ENCODE measurements at places on chromosomes 6 and 20. TPM values are rescaled to one million over a fixed set of nuclear protein-coding genes. Genes with fewer than 3 reads are reported as not detected.

GRCh38 chr20:34977365-34978091 lies 21.9 kb downstream of the MYH7B start:
- no peak for DNase-seq

GRCh38 chr6:162889303-162889702 lies 161.5 kb downstream of the PACRG start:
- no peak for DNase-seq

- DNase-seq, result peak; percentile 71
Observed at GRCh38 chr20:48051794-48052474, 266.7 kb upstream of the SULF2 start.

DNA sequence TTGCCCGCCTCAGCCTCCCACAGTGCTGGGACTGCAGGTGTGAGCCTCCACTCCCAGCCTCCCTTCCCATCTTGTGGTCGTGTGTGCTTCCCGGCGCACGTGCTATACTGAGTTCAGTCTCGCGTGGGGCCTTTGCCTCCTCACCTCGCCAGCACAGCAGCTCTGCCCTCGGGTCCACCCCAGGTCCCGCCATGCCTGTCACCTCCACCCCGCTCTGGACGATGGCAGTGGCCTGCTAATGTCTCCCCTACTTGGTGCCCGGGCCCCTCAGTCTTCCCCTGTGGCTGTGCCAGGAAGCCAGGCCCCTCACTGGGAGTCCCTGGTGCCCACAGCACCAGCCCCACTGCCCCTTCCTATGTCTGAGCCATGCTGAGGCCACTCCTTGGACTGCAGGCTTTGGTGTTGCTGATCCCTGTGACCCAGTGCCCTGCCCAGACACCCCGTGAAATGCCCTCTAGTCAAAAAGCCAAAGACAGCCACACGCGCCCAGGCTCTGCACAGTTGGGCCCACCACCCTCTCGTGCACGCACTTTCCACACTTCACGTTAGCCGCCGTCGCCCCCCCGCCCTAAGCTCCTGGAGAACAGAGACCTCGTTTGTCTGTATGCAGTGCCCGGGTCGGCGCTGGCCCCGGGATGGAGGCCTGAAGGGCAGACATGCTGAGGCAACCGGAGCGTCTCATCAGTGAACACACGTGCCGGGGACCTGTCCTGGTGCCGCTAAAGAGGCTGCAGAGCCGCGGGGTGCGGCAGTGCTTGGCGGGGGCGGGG lies 14.3 kb downstream of the HRH3 start:
- no peak for DNase-seq

GRCh38 chr20:24752612-24753011 lies 196.5 kb upstream of the CST7 start:
- no peak for DNase-seq

DNA sequence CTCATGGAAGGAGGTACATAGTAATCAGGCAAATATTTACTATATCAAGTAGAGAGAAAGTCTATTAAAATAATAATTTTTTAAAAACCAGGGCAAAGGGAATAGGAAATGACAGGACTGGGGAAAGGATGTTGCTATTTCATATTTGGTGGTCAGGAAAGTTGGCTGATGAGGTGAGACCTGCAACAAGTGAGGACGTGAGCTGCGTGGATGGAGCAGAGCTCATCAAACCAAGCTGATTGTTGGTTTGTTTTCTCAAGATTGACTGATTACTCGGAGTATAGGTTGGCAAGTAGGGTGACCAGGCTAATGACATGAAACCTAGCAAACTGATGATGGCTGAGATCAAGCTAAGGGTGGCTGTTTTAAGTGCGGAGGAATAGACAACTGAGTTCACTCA lies 6.0 kb downstream of the GJA1 start:
- no peak for DNase-seq

The KCNB1 gene
- 0.41 TPM for total RNA-seq

The TULP1 gene
- not detected for total RNA-seq

The CRYBG1 gene
- total RNA-seq, result 19.3 TPM
